ENCODE measurements at places on chromosomes 13 and 19. TPM values are rescaled to one million over a fixed set of nuclear protein-coding genes. Genes with fewer than 3 reads are reported as not detected.

DNA sequence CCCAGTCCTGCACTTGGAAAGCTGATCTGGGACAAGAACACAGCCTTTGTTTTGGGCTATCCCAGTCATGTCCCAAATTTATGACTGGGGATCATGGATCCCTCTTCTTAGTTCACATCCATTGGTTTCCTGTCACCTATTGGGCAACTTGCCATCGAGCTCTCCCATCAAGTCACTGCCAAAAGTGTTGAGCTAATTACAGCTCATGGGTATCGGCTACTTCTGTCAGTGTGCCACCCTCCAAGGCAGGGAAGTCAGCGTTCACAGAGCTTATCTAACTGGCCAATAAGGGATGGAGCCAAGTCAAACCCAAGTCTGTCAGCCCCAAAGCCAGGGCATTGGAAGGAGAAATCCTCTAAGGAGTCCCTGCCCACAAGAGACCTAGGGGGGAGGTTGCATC, 53.2 kb upstream of the KATNAL1 start:
- no peak overlapping the region for H3K4me3 ChIP-seq
- H3K4me1 ChIP-seq: no peaks in the 10 kb centered on the region
- DNase-seq: no peak
- no peaks in the 10 kb centered on the region for H3K36me3 ChIP-seq
- no peaks in the 10 kb centered on the region for H3K27me3 ChIP-seq

DNA sequence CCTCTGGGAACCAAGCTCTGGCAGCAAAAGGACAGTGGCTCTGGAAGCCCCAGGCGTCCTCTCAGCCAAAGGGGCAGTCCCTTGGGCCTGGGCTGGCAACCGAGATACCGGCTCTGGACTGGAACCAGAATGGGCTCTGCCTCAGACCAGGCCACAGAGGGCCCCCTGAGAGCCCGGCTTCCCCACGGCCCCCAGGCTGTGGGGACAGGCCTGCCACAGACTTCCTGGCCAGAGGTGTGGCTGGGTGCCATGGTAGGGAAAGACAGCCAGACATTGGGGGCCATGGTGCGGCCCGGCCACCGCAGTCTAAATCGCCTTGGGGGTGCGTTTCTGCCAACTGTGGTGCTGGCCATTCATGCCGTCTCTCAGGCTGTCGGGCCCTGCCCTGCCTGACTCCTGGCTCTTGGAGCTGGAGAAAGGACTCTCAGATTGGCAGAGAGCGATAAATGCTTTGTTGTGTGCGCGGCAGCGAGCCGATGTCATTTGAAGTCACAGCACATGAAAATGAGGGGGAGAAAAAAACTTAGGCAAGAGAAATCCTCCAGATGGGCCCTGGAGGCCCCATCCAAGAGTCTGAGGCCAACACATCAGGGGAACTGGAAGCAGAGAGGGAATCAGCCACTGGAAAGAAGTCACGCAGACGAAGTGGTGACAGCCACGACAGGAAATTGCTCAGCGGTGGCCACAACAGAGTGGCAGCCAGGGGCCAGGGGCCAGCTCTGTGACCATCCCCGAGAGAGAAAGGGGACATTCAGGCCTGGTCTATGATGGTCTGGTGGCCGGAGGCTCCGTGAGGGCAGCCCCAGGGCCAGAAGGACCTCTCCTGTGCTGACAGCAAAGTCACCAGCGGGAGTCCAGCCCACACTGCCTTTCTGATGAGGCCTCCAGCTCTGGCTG, 26.5 kb downstream of the SH3GL1 start:
- H3K27me3 ChIP-seq: no peaks in the 10 kb centered on the region
- peaks cover 3% of the 10 kb centered on the region for H3K36me3 ChIP-seq
- H3K27ac ChIP-seq: no peak overlapping the region
- no peak overlapping the region for H3K4me3 ChIP-seq
- H3K4me1 ChIP-seq: peaks cover 20% of the 10 kb centered on the region

DNA sequence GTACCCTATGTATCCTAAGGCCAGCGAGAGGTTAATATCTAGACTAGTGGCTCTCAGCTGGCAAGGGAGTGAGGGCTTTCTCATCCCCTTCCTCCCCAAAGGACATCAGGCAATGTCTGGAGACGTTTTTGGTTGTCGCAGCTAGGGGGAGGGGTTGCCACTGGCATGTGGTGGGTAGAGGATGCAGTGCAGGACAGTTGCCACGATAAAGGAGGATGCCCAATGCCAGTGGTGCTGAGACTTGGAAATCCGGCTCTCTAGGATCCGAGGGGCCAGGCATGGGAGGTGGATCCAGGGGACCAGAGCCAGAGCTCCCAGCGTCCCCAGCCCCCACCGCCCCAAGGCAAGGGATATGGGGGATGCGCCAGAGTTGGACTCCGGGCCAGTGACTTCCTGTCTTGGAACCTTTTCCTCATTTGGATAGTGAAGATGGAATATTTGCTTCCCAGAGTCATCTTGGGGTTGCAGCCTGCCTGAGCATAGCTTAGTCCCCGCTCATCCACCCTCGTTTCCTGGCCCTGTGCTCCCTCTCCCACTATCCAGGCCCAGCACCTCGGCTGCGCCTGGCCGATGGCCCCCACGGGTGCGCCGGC, 4.9 kb downstream of the SSC5D start:
- H3K27me3 ChIP-seq: no peaks in the 10 kb centered on the region
- H3K4me1 ChIP-seq: no peaks in the 10 kb centered on the region
- no peak for DNase-seq
- no peak overlapping the region for H3K4me3 ChIP-seq
- no peaks in the 10 kb centered on the region for H3K36me3 ChIP-seq

The UBAC2 gene
- 142 TPM for polyA plus RNA-seq

The ZNF506 gene
- polyA plus RNA-seq: 35.9 TPM

GRCh38 chr19:51093510-51094345, 11.0 kb upstream of the KLK14 start:
- no peak for DNase-seq
- H3K4me1 ChIP-seq: peaks cover 17% of the 10 kb centered on the region
- H3K4me3 ChIP-seq: no peak overlapping the region
- H3K36me3 ChIP-seq: peaks cover 7% of the 10 kb centered on the region
- no peaks in the 10 kb centered on the region for H3K27me3 ChIP-seq
- no peak overlapping the region for H3K27ac ChIP-seq

GRCh38 chr19:29770648-29771047, 41.1 kb upstream of the CCNE1 start:
- no peaks in the 10 kb centered on the region for H3K27me3 ChIP-seq
- no peak overlapping the region for H3K27ac ChIP-seq
- DNase-seq: no peak
- no peaks in the 10 kb centered on the region for H3K36me3 ChIP-seq

- DNase-seq: no peak
- no peak overlapping the region for H3K27ac ChIP-seq
- H3K36me3 ChIP-seq: no peaks in the 10 kb centered on the region
- H3K27me3 ChIP-seq: no peaks in the 10 kb centered on the region
- H3K4me1 ChIP-seq: no peaks in the 10 kb centered on the region
Observed at GRCh38 chr13:96141032-96141431, 51.1 kb downstream of the HS6ST3 start.

GRCh38 chr19:13530720-13531119, 24.4 kb upstream of the CACNA1A start:
- H3K4me3 ChIP-seq: no peak overlapping the region
- no peaks in the 10 kb centered on the region for H3K36me3 ChIP-seq
- no peak for DNase-seq

The MIR17HG gene
- 0.28 TPM for polyA plus RNA-seq

GRCh38 chr19:32809254-32809653, 60.3 kb downstream of the SLC7A9 start:
- H3K4me1 ChIP-seq: no peaks in the 10 kb centered on the region
- H3K27ac ChIP-seq: no peak overlapping the region
- H3K27me3 ChIP-seq: no peaks in the 10 kb centered on the region
- DNase-seq: no peak

DNA sequence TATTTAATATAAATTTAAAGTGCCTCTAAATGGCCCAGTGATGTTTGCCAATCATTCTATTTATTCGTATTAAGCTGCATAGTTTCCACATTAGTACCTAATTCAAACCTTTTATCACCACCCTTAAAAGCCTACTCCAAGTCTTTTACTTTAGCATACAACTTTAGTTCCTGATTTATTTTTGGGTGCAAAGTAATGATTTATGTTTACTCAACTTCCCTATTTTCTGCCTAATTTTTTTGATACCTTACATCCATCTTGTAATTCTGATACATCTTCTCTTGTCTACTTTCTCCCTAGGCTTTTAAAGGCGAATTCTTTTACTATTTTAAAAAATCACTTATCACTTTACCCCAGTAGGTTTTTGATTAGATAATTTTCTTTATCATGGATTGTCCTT, 2651.1 kb upstream of the PCDH20 start:
- no peak for DNase-seq
- H3K27ac ChIP-seq: no peak overlapping the region
- no peaks in the 10 kb centered on the region for H3K4me1 ChIP-seq
- no peaks in the 10 kb centered on the region for H3K36me3 ChIP-seq
- no peaks in the 10 kb centered on the region for H3K27me3 ChIP-seq
- no peak overlapping the region for H3K4me3 ChIP-seq

DNA sequence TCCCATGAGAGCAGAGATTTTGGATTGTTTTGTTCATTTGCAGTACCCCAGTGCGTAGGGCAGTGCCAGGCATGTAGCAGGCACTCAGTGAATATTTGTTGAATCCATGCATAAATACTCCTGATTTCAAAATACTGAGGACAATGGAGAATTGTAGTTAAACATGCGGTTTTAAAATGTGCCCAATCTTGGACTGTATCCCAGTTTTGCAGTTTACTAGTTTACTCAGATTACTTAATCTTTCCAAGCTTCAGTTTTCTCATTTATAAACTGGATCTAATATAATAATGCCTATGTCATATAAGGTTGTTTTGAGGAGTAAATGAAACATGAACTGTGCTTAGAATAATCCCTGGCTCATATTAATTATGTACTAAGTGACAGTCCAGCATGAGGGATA, 39.0 kb downstream of the RCBTB2 start:
- H3K27ac ChIP-seq: peak overlapping the region; percentile 74
- no peak overlapping the region for H3K4me3 ChIP-seq
- no peak for DNase-seq
- peaks cover 60% of the 10 kb centered on the region for H3K4me1 ChIP-seq

The NR1H2 gene
- polyA plus RNA-seq: 128 TPM

DNA sequence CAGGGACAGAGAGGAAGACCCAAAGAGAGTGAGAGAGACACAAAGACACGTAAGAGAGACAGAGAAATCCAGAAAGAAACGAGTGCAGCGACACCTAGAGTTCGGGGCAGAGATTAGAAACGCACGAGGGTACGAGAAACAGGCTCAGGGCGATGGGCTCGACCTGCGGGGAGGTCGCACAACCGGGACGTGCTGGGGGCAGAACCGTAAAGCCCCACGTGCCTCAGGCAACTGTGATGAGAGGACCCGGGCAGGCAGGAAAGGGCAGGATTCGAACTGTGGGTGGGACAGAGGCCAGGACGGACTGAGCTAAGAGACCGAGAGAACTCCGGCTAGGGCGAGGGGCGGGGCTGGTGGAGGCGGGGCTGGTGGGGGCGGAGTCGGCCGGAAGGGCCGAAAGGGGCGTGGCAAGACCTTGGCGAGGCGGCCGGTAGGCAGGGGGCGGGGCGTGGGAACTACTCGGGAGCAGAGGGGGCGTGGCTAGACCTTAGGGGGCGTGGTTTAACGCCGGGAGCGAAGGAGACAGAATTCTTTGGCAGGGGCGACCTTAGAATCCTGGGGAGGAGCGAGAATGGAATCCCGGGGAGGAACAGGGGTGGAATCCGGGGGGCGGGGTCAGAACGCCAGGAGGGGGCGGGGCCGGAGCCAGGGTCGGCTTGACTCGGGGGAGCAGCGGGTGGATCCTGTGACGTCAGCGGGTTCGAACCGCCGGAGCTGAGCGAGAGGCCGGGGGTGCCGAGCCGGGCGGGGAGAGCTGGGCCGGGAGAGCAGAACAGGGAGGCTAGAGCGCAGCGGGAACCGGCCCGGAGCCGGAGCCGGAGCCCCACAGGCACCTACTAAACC, at the start of gene NECTIN2:
Gene NECTIN2 (plus strand): TSS at position 686 of the 843 bp plus-strand sequence. CDS start 229 bp downstream, outside the sequence.
- no peaks in the 10 kb centered on the region for H3K36me3 ChIP-seq
- peaks cover 5% of the 10 kb centered on the region for H3K27me3 ChIP-seq
- peak within 1 kb of the TSS; percentile 58 for H3K27ac ChIP-seq

The SHISA7 gene
- not detected for polyA plus RNA-seq

DNA sequence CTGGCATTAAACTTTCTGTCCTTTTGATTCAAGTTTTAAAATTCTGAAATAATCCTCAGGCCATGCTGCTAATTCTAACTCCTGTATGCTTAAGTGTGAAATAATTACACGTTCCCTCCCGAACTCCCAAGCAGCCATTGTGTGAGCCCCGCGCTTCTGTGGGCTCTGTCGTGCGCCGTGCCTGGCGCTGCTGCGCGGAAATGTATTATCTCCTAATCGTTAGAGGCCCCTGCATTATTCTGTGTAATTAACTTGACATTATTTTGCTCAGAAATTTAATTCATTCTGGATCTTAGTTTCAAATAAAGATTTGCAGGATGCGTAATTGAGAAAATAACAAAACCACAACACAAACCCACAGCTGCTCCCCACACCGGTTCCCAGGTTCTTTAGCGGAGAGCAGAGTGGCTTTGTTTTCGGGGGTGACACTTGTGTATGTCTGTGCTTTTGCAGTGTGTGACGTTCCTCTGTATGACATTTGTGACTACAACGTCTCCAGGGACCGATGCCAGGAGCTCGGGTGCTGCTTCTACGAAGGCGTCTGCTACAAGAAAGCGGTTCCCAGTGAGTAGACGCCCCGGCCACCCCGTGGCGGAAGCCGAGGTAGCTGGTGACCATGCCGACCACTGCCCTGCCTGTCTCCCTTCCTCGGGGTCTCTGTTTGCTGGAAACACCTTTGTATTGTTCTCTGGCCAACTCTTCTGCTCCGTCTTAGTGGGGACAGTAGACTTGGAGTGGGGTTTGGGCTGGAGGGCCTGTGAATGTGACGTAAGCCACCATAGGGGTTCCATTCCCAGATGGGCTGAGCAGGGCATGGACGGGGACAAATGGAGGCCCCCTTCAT, 7.5 kb downstream of the TEX29 start:
- H3K4me3 ChIP-seq: no peak overlapping the region
- no peak for DNase-seq
- no peaks in the 10 kb centered on the region for H3K27me3 ChIP-seq
- H3K4me1 ChIP-seq: no peaks in the 10 kb centered on the region
- no peak overlapping the region for H3K27ac ChIP-seq

GRCh38 chr13:46164661-46165060, 17.3 kb downstream of the LCP1 start:
- no peak overlapping the region for H3K4me3 ChIP-seq
- peak overlapping the region; percentile 82 for H3K27ac ChIP-seq
- H3K27me3 ChIP-seq: no peaks in the 10 kb centered on the region
- peaks cover 64% of the 10 kb centered on the region for H3K4me1 ChIP-seq

The SH2D3A gene
- polyA plus RNA-seq: 35.2 TPM

GRCh38 chr13:95865080-95865615, 188.1 kb downstream of the UGGT2 start:
- no peak overlapping the region for H3K27ac ChIP-seq
- no peak for DNase-seq
- no peak overlapping the region for H3K4me3 ChIP-seq
- no peaks in the 10 kb centered on the region for H3K27me3 ChIP-seq
- no peaks in the 10 kb centered on the region for H3K4me1 ChIP-seq
- no peaks in the 10 kb centered on the region for H3K36me3 ChIP-seq

GRCh38 chr19:38892841-38893240, 6.6 kb downstream of the SIRT2 start:
- H3K4me1 ChIP-seq: peaks cover under 1% of the 10 kb centered on the region
- peaks cover 43% of the 10 kb centered on the region for H3K36me3 ChIP-seq
- H3K27ac ChIP-seq: no peak overlapping the region
- no peak for DNase-seq

GRCh38 chr13:42258747-42259146, 13.2 kb upstream of the AKAP11 start:
- no peaks in the 10 kb centered on the region for H3K27me3 ChIP-seq
- DNase-seq: no peak
- H3K27ac ChIP-seq: no peak overlapping the region
- no peak overlapping the region for H3K4me3 ChIP-seq
- H3K4me1 ChIP-seq: peaks cover 8% of the 10 kb centered on the region

Measured in naive thymus-derived CD4-positive, alpha-beta T cell (primary cell).